ENCODE measurements at places on chromosomes 5 and 9. TPM values are rescaled to one million over a fixed set of nuclear protein-coding genes. Genes with fewer than 3 reads are reported as not detected.

The IL3 gene
- not detected for total RNA-seq

The TYRP1 gene
- total RNA-seq = 0.73 TPM

The TUT7 gene
- total RNA-seq = 92.5 TPM

The MLLT3 gene
- 9.6 TPM for total RNA-seq

The PDE6A gene
- not detected for total RNA-seq

The KIF24 gene
- total RNA-seq = 3.3 TPM

The GRK6 gene
- 33.2 TPM for total RNA-seq

The OCLN gene
- 5.5 TPM for total RNA-seq

The SLC25A2 gene
- total RNA-seq = 0.39 TPM

The SPARC gene
- 817 TPM for total RNA-seq

The RAB24 gene
- total RNA-seq = 9.9 TPM

The IFNK gene
- total RNA-seq = not detected

The GRM6 gene
- total RNA-seq = not detected

The CDKN2A gene
- total RNA-seq = 24.0 TPM

The TRIM14 gene
- 6.3 TPM for total RNA-seq

The LRRC70 gene
- 0.98 TPM for total RNA-seq

The MACROH2A1 gene
- 162 TPM for total RNA-seq

The WHRN gene
- total RNA-seq = 0.78 TPM

The SCGB3A1 gene
- not detected for total RNA-seq

The SPATA31D4 gene
- total RNA-seq = not detected

The PRDM9 gene
- not detected for total RNA-seq

The SLC4A9 gene
- not detected for total RNA-seq

The SPINK13 gene
- total RNA-seq = not detected

The FCN2 gene
- total RNA-seq = not detected

The PCDHA10 gene
- under 0.01 TPM for total RNA-seq

The FREM1 gene
- 0.37 TPM for total RNA-seq

The PDGFRB gene
- 297 TPM for total RNA-seq

The SAPCD2 gene
- total RNA-seq = 8.2 TPM

The NEK6 gene
- total RNA-seq = 41.9 TPM

The MARCOL gene
- not detected for total RNA-seq

The MRPL50 gene
- 15.4 TPM for total RNA-seq

The EFNA5 gene
- 11.1 TPM for total RNA-seq

The GRXCR2 gene
- not detected for total RNA-seq

The NADK2 gene
- 19.1 TPM for total RNA-seq

The SLCO4C1 gene
- under 0.01 TPM for total RNA-seq

The MRPS30 gene
- 87.0 TPM for total RNA-seq

The FOXI1 gene
- not detected for total RNA-seq

The LHX3 gene
- total RNA-seq = not detected

The PCDHGA5 gene
- total RNA-seq = 0.73 TPM

The CDH9 gene
- not detected for total RNA-seq

The TRPM3 gene
- 16.2 TPM for total RNA-seq

The PIP5K1B gene
- not detected for total RNA-seq

The RMI1 gene
- 7.0 TPM for total RNA-seq

The ADRB2 gene
- under 0.01 TPM for total RNA-seq

The IL17B gene
- total RNA-seq = not detected

The ACTL7B gene
- under 0.01 TPM for total RNA-seq

The DMRT3 gene
- total RNA-seq = not detected
